ENCODE measurements at places on chromosomes 5 and 9.

GRCh38 chr9:4160249-4160648 is 139.6 kb downstream of the GLIS3 start:
- no peak for DNase-seq

DNA sequence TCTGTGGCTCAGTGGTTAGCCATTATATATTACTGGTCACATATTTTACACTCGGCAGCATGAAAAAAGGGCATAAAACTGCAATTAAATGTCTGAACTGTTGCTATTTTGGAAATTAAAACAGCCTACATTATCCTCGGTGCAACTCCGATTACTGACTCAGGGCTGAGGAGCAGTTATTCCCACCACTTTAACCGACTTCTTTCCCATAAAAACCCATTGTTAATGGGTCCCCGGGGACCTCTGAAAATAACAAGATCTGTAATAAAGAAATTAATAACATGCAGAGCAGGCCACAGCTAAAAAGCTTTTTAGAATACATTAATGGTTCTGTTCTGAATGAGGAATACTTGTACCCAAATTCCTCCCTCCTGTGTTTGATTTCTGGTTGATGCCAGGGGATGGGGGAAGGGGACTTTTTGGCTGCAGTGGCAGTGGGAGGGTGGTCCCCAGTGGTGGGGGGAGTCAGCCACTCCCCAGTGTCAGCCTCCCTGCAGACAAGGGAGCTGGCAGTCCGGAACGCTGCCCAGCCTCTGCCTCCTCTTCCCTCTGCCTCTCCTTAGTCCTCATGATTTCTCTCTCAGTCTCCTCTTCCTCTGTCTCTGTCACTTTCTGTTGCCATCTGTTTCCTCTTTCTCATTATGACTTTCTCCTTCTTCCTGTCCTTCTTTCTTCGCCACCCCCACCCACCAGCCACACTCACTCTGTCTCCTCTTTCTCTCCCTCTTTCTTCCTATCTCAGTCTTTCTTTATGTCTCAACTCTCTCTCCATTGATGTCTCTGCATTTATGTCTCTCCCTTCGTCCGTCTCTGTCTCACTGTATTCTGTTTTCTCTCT is 59.0 kb upstream of the ZBTB43 start:
- no peak for DNase-seq

DNA sequence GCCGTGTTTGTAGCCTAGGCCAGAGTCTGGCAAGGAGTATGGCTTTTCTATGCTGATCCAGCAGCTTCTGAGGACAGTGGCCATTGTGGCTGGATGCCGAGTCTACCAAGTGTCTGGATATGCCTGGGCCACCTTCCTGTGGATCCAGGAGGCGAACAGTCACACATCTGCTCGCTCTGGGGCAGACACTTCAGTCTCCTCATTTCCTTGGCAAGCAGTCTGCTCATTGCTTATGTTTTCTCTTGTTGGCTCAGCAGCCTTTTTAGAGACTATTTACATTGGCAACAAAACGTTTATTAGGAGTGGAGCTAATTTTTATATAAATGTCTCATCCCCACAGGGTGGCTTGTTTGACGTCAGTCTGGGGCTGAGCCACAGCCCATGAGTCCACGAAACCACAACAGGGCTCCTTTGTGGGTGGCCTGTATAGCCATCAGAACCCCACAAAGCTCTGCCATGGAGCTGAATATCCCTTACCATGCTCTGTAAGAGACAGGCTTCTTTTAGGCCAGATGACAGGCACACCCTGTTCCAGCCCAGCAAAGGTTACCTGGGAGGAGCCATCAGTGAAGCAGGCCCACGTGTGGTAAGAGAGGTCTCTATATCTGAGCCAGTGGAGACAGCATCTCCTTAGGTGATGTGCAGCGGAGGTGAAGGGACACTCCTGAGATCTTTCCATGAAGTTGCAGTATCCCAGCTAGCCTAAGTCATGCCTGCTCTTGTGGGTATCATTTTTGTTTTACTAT is 221.7 kb downstream of the DIRAS2 start:
- no peak for DNase-seq

GRCh38 chr5:112977440-112977861 is 853 bp downstream of the DCP2 start:
- no peak for DNase-seq

GRCh38 chr5:20359377-20359776 is 371.4 kb upstream of the CDH18 start:
- no peak for DNase-seq

GRCh38 chr5:34005211-34005610 is 2.6 kb downstream of the AMACR start:
- DNase-seq = no peak

DNA sequence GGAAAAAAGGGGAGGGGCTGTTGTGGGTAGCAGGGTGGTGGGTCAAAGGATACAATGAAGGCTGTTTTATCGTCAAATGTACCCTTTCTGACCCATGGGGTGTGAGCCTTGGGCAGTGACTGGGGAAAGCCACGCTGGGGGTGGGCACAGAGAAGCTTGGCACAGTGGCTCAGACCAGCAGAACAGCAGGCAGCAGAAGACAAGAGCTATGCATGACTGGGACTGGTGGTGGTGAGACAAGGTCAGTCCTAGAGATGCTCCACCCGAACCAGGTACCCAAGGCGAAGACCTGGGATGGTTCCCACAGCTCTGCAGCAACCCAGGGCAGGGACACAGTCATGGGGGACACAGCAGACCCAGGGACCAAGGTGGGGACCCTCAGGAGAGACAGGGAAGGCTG is 38.3 kb downstream of the BICD2 start:
- no peak for DNase-seq

- no peak for DNase-seq
Measured at GRCh38 chr5:136042665-136043121, 13.9 kb downstream of the TGFBI start.

GRCh38 chr9:13478160-13478559 is 198.7 kb upstream of the MPDZ start:
- no peak for DNase-seq
